ENCODE measurements at places on chromosomes 16 and 17.
A peak's percentile ranks its signal among the peaks of the same experiment; 100 is the strongest.

GRCh38 chr17:8382052-8382879, 727 bp downstream of the RPL26 start:
- DNase-seq, result no peak

DNA sequence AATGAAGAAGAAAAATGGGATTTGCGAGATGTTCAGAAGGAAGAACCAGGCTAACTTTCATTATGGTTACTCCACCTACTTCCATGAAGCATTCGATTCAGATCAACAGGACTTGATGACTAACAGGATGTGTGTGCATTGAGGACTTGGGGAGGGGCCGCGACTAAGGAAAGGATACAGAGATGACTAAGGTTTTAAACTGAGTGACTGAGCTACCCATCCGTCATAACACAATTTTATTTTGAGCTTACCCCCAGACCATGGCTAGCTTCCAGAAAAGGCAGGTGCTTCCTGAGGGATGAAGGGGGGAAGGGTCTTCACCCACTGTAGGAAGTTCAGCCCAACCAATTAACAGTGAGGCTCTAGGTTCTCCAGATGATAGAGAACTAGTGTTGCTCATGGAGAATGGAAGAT, 2.5 kb upstream of the CDYL2 start:
- peak; percentile 67 for DNase-seq

DNA sequence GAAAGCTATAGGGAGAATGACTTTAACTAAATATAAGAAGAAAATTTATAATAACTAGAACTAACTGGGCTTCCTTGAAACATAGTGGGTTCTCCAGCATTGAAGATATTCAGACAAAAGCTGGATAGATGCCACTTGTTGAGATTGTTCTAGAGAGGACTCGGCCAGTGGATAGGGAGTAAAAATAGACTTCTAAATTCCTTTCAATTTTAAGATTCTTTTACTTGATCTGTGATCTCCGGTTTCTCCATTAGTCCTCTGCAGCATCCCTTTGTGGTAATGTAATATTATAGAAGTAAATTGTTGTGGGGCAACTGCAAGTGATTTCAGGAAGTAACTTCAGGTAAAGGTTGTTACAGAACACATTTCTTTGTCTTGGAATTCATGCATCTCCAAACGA, 10.3 kb upstream of the RARA start:
- no peak for DNase-seq

DNA sequence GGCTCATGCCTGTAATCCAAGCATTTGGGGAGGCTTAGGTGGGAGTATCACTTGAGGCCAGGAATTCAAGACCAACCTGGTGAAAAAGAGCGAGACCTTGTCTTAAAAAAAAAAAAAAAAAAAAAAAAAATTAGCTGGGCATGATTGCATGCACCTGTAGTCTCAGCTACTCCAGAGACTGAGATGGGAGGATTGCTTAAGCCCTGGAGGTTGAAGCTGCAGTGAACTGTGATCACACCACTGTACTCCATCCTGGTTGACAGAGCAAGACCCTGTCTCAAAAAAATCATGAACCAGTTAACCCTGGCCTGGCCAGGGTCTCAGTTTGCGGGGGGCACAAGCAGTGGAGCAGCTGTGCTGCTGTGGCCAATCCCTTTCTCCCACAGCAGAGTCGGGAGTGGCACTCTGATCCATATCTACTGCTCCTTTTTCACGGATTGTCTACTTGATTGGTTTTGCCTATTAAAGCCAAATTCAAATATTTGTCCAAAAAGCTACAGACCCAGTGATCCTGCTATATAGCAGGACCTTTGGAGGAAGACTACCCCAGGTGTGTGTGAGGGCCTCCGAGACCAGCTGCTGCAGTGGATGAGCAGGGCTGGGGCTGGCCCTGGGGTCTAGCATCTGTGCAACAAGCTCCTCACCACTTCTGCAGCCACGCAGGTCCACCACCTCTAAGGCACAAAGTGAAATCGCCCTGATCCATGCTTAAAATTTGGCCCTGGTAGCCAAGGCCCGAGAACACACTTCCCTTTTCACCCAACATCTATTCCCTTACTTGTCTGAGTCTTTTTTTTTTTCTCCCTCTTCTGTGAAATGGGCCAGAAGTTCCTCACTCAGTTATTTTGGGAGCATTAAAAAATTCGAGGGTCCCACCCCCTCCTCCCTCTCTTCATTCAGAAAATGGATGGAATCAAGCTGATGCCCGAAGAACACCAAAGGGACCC, 48.2 kb downstream of the LDHD start:
- DNase-seq, result no peak

GRCh38 chr16:65406116-65406515, 284.3 kb upstream of the CDH11 start:
- DNase-seq, result no peak

GRCh38 chr17:68610554-68610953, 9.4 kb upstream of the FAM20A start:
- no peak for DNase-seq

DNA sequence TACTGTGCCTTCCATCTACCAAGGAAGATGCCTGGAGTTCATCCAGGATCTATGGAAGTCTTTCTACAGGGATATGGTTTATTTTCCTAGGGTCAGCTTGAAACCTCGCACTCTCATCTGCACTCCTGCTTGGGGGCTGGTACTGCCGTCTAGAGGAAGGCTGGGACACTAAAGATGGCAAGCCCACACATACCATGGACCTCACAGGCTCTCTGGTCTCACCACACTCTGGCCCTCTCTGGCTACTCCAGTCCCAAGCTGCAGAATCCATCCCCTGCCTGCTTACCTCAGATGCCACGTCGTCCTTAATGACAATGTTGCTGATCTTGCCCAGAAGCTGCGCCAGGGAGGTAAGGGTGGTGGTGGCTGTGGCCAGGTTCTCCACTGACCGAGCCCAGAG, 2.1 kb upstream of the UNC119 start:
- no peak for DNase-seq

GRCh38 chr17:21351366-21352065, 24.6 kb upstream of the KCNJ12 start:
- DNase-seq, result no peak

DNA sequence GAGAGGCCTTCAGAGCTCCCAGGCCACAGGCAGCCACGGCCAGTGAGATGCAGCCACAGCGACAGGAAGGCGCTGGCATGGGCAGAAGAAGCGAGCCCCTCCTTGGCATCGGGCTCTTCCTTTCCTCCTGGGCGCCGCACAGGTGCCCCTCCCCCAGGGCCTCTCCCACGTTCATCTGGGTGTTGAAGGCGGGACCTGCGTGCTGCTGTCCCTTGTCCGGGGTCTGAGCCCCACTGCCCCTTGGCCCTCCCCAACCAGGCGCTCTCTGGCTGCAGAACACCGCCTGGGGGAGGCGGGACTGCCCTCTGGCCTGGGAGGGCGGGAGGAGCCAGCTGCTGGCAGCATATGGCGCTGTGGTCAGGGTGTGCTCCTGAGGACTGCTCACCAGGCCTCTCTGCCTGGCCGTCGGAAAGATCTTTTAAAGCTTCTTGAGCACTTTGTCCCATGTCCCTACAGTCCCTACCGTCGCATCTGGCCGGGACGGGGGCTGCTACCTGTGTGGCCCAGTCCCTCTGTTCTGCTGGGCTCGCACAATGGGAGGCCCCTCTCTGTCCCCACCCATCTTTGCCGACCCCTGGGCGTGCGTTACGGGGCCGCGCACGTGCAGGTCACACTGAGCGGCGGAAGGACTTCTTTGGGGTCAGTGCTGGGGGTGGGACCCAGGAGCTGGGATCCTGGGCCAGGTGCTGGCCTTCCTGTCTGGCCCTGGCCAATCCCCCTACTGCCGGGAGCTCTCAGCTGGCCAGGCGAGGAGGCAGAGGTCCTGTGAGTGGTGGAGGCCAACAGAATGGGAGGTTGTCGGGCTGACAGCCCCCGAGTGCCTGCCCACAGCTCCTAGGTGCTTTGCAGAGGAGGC, 1.7 kb downstream of the SLC25A10 start:
- no peak for DNase-seq

DNA sequence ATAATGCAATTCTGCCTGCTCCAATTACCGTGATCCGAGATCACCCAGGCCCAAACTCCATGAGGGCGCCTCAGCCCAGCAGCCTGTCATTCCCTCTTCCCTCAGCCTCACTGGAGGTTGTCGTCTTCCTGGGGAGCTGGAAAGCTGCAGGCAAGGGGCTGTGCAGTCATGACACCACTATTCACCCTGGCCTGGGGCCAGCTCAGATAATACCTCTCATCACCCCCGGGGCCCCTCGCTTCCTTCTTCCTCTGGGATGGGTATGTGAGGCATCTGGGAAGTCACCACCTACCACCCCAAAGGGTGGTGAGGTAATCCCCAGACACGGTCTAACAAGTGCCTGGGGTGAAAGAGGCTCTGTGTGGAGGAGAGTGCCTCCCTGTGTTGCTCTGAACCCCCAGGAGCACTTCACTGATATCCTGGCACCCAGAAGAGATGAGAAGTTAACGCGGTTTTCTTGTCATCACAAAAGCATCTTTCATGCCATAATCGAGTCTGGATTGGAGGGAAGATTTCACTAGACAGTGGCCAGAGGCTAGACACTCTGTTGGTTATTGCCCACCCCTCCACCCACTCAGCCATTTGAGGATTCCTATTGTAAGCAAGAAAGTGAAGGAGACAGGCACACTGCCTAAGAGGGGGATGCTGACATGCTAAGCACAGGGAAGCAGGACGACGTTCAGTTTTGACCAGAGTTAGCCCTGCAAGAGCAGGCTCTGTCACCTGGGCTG, 18.4 kb downstream of the CFAP20 start:
- DNase-seq, result no peak

GRCh38 chr17:30956764-30957374, 14.0 kb upstream of the RNF135 start:
- no peak for DNase-seq

- DNase-seq, result no peak
Observed at GRCh38 chr17:29172589-29172988, 7.6 kb downstream of the MYO18A start.

- DNase-seq, result no peak
Observed at GRCh38 chr16:85522842-85523601, 90.1 kb upstream of the GSE1 start.

DNA sequence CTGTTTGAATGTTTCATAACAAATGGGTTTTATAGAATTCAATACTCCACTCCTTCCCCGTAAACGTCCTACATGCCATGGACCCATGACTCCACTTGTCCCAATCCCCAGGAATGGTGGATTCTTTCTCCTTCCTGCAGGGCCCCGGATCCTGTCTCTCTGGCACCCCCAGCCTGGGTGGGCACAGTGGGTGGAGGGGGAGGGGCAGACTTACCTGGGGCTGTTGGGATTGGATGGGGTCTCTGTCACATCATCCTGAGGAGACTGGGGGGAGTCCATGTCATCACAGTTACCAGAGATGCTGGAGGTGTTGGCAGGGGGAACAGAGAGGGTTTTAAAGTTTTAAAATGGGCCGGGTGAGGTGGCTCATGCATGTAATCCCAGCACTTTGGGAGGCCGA, 13.2 kb downstream of the TRPV3 start:
- DNase-seq, result no peak

DNA sequence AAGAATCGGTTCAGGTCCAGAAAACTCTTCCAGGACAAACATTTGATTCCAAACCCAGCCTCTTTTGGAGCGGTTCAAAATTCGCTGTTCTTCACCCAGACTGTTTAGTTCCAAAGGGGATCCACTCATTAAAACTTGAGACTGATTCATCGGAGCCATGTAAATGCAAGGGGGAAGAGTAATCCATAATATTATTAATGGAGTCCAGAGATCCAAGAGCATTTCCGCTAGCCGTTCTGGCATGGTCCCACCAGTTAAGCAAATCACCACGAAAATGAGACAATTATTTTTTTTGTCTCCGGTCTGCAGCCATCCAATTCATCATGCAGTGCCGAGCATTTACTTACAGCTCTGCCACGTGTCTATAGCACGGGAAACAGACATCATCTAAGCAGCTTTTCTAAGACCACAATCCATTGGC, 15.1 kb downstream of the CDH8 start:
- no peak for DNase-seq

DNA sequence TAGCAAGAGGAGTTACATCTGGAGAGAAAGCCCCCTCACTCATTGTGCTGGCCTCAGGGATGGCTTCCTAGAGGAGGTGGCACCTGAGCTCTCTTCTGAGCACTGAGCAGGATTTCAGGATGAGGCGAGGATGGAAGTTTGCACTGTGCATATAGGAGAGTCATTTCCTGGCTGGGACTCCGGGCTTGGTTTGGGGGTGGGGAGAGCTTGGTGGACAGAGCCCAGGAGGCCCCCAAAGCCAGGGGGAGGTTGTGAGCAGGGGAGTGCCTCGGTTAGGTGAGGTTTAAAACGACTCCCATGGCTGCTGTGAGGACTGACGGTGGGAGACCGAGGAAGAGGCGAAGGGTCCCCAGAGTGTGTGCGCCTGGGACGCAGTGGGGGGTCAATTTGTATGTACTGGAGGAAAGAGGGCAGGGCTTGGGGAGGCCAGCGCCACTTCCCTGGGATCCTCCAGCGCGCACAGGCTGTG, 1.2 kb downstream of the CAMKK1 start:
- no peak for DNase-seq

DNA sequence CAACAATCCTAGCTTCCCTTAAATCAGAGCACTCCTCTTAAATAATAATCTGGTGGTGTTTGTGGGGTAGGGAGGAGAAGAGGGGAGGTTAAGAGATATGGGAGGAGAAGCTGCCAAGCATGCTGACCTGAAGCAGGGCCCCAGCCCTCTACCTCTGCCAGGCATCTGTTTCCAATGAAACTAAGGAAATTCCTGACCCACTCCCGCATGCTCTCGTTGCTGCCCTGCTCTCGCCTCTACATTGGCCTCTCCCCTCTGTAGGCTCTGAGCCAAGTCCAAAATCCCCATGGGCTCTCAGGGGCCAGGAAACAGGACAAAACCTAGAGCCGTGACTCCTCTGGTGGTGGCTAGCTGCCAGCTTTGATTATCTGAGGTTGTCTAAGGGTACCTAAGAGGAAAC, 559.5 kb upstream of the CDH11 start:
- DNase-seq, result no peak

- DNase-seq, result no peak
Observed at GRCh38 chr17:79808763-79809529, 12.1 kb upstream of the CBX8 start.

DNA sequence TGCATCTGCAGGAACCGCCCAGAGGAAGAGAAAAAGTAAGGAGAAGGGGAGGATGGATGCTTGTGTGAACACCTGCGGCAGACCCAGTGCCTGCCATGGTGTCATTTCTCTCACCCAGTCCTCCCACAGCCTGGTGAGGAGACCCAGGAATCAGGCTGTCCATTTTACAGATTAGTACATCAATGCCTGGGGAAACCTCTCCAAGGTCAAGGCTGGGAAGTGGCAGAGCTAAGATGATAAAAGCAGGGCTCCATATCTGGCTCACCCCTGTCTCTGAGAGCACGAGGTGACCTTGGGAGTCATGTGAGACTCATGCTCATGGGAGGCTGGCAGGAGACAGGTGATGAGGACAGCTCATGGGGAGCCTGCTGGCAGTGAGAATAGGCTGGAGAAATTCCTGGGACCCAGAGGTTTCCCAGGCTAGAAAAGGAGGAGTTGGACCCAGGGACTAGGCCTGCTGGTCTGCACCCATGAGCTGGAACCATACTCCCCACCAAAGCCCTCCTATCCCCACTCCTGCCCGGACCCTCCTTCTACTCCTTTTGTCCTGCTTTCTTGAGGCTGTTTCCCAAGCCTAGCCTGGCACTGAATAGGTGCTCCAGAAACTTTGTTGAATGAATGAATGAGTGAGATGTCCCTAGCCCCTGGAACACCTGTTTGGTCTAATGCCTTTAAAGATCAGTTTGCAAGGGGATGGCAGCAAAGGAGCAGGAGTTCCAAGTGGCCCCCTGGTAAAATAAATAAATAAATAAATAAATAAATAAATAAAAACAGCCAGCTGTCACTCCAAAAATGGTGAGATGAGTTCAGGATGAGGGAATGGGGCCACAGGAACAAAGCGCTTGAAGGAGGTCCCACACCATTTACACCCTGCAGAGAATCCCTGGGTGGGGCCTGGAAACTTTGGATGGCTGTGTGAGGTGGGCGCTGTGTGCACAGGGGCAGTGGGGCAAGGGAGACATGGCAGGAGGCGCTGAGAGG, 1.6 kb downstream of the ZNF629 start:
- DNase-seq, result no peak
